Osteoblast (primary cell): ENCODE measurements at places on chromosomes 7 and 10. TPM values are rescaled to one million over a fixed set of nuclear protein-coding genes. Genes with fewer than 3 reads are reported as not detected.

DNA sequence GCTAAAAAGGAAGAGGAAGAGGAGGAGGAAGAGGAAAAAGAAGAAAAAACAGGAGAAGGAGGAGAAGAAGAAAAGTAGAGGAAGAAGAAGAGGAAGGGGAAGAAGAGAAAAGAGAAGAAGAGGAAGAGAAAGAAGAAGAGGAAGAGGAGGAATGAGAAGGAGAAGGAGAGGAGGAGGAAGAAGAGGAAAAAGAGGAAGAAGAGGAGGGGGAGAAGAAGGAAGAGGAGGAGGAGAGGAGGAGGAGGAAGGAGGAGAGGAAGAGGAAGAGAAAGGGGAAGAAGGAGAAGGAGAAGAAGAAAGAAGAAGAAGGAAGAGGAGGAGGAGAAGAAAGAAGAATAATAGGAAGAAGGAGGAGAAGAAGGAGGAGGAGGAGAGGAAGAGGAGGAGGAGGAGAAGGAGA is 96.4 kb upstream of the GNA12 start:
- DNase-seq = no peak

MYL10 gene
- total RNA-seq = not detected in 2 replicates

NRP1 gene
- 173 and 200 TPM in 2 replicates for total RNA-seq

DNA sequence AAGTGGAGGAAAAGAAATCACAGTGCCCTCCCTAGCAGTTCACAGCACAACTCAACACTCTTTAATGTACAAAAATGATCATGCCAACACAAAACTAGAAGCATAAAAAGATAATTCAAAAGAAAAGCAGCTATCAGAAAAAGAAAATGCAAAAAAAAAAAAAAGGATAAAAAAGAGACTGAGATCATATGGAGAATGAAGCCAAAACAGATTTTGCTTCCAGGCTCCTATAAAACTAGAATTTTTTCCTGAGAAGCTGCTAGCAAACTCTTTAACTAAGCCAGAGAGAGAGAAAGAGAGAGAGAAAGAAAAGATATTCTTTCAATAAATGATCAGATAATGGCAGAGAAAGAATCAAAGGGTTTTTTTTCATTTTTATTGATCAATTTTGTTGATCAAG is 288.0 kb upstream of the ANKRD30A start:
- no peak for DNase-seq

HOXA6 gene
- total RNA-seq = 5.0 and 7.6 TPM in 2 replicates

DNA sequence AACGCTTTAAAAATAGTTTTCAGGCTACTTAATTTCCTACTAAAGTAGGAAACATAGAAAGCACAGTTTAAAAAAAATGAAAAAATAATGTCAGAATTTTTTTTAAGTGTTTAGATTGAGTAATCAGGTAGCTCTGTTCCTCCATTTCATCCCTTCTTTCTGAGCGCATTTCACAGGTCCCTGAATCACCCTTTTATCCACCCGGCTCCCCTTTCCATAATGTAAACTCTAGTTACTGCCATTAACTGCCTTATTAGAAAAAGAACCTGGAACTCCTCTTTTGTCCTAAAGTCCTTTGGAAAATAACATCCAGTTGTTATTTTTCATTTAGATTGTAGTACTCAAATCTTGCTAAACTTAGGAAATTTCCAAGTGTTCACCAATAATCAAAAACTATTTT is 5.8 kb downstream of the KCND2 start:
- no peak for DNase-seq

DNA sequence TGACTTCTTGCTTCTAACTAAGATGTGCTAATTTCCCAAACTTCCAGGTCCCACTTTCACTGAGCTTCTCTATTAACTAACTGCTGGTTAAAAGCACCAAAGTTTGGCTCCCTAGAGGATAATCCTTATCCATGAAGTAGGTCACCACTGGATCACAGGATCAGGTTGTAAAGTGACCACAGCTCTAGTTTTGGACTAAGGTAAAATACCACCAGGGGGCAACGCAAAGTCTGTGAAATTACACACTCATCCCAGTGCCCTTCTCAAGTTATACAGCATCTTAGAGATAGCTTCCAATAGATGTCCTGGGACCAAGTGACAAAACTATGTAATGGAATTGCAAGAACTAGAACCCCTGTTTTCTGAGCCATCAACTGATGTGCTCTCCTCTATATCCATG is 116.4 kb upstream of the ASAH2 start:
- DNase-seq = no peak

DNA sequence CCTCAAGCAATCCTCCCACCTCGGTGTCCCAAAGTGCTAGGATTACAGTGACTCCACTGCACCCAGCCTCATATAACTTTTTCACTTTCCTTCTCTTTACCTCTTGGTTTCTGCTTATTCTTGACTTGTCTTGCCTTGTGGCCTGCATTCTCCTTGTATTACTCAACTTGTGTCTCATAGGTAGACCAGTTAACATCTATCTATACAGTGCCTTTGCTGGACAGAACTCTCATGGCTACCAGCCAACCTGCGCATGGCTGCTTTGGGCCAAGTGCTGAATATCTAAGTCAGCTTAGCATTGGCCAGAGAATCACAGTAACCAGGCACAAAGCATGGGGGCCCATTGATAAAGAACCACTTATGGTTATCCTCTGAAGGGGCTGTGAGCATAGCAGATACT is 42.6 kb upstream of the ZNRF2 start:
- no peak for DNase-seq

DNA sequence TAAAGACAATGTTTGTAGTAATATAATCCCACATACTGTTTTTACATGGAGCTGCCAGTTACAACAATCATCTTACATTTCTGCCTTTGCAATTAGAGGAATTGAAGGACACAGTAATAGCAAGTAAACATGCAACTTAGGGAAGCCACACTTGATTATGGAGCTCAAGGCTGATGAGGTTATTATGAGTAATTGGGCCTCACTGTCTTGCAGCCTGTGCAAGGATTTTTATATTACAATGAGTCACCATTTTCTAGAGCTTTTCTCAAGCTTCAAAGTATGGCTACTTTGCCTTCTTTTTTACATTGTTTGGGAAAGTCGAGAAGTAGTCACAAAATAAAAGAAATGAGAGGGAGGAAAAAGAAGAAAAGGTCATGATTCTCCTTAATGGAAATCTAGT is 226.4 kb downstream of the KIAA1217 start:
- DNase-seq = peak; percentile 25

GRCh38 chr7:134891696-134892678 is 94.3 kb upstream of the AGBL3 start:
- peak; percentile 57 for DNase-seq
